ENCODE measurements at places on chromosomes 13 and 19. TPM values are rescaled to one million over a fixed set of nuclear protein-coding genes. Genes with fewer than 3 reads are reported as not detected.

Gene HS6ST3
- 0.06 TPM for total RNA-seq

Gene FAM216B
- total RNA-seq: not detected

Gene ZNF681
- 2.5 TPM for total RNA-seq

Gene ZNF709
- total RNA-seq: 2.3 TPM

Gene KLK15
- not detected for total RNA-seq

Gene TFDP1
- total RNA-seq: 63.1 TPM

Gene RASA3
- 48.7 TPM for total RNA-seq
